ENCODE measurements at places on chromosomes 13 and 19.

- DNase-seq = no peak
Measured at GRCh38 chr13:78426183-78426582, 177.2 kb downstream of the POU4F1 start.

DNA sequence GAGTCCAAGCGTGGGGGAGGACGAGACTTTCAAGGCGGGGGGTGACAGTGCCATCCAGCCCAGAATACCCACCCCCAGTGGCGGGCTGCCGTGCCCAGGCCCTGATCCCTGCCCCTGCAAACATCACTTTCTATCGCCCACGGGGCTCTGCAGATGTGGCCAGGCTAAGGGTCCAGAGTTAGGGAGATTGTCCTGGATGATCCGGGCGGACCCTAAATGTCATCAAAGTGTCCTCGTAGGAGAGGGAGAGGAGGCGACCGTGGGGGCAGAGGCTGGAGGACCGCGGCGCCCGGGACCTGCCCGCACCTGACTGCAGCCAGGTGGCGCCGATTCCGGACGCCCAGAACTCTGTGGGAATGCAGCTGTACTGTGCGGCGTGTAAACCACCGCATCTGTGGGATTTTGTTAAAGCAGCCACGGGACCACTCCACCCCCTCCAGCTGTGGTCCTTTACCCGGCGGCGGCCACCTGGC, 32.4 kb downstream of the GJA3 start:
- DNase-seq = no peak

DNA sequence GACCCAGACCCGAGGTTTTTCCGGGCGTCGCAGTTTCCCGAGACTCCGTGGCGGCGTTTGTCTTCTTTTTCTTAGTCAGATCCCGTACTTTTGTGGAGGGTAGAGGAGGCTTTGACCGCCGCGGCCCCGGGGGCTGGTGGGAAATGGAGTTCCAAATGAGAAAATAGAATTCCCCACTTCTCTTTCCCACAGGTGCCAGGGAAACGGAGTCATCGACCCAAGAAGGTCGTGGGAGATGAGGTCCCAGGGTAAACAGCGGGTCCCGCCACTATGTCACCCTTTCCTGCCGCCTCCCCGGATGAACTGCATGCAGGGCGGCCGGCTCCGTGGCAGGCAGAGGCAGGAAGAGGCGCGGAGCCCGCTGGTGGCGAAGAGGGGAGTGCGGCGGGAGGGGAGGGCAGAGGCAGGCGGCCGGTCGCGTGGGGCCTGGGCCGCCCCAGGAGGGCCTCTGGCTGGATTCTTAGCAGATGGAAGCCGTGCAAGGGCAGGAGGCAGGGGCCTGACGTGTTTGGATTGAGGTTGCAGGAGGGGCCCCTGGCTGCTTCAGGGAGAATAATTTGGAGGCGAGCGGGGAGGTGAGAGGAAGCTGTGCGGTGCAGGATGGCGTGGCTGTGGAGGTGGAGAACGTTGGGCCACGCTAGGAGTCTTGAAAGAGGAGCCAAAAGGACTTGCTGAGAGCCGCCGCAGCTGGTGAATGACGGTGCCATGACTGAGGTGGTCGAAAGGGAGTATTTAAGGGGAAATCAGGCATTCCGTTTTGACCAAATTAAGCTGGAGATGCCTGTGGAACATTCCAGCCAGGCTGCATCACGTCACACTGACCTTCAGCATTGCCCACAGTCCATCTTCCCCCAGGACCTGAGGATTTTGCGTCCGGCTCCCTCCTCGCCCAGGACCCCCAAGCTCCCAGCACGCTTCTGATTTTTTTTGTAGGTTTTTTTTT, 11.7 kb downstream of the CYTH2 start:
- DNase-seq = no peak

GRCh38 chr19:18007044-18007916, 690 bp upstream of the ARRDC2 start:
- no peak for DNase-seq

GRCh38 chr19:43532571-43532961, 422 bp upstream of the ZNF575 start:
- no peak for DNase-seq

DNA sequence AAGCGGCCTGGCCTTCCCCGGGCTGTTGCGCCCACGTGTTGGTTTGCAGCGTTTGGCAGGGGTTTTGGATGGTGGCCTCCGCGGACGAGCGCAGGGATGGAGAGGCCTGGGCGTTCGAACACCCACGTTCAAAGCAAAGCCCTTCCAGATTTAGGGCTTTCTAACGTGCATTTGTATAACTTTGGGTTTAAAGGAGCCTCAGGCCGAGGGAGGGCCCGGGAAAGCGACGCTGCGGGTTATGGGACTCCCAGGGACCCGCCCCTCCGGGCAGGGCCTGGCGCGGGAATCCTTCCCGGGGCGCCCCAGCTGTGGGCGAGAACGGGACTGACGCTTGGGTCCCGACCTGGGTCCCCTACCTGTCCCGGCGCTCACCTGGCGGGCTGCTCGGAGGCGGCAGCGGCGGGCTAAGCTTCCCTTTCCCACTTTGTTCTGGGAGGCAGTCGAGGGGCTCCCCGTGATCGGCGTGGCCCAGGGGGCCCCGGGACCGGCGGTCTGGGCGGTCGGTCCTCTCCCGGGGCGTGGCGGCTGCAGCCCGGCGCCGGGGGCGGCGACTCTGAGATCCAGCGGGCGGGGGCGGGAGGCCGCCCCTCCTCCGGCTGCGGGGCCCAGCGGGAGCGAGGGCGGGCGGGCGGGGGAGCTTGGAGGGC, at the start of gene FBXO17:
Gene FBXO17 (minus strand): TSS at position 529 of the 647 bp plus-strand sequence. CDS start 25,423 bp downstream, outside the sequence.
- DNase-seq = no peak

- DNase-seq = no peak
Measured at GRCh38 chr19:36047835-36048234, 6.2 kb downstream of the THAP8 start.

- DNase-seq = no peak
Measured at GRCh38 chr13:39306639-39307589, 268.7 kb downstream of the NHLRC3 start.

- no peak for DNase-seq
Measured at GRCh38 chr13:76632401-76633044, 253.7 kb downstream of the KCTD12 start.

- no peak for DNase-seq
Measured at GRCh38 chr19:40662925-40663694, 27.3 kb downstream of the NUMBL start.

DNA sequence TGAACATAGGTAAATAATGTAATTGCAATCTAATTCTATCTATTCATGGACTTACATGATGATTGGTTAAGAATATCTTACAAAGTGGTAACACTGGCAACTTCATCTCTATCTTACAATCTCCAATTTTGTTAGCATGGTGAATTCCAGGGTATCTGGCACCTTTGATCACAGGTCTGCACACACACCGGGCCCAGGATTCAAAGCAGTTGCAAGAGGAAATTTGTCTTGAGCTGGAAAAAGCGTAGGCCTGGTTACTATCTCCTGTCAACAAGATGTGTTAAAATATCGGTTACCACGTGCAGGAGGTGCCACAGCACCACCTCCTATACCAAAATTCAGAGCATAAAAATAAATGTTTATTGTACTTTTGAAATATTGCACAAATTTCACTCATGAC, 2428.4 kb downstream of the PCDH9 start:
- no peak for DNase-seq

DNA sequence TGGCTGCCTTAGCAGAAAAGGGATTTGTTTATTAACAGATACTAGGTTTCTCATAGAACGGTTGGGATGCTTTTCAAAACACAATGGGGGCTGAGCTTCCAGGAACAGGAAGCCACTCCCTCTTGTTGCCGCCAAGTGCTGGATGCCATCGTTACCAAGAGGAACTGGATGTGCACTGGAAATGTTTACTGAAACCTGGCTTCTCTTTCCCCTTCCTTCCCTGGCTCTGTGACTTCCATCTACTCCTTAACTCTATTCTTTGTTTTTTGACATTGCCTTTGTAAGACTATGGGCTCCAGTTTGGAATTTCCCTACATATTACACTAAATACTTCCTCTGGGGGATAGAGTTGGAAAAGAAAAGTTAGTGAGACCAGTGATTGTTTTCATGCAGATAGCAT, 11.7 kb upstream of the KL start:
- DNase-seq = no peak

DNA sequence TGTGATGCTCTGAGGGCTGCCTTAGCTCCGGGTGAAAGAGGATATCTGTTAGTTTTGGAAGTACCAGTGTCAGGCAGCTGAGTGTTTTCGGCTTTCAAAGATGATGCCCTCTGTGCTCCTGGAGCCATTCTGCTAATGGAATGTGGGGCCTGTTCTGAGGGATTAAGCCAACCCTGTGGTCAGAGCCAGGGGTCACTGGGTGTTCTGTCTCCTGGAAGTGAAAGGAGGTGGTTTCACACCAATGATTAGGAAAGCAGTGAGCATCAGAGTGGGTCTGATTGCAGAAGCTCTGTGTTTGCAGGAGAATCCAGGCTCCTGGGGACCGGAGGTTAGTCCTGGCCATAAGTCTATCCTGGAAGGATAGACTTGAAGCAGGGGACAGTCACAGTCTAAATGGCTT, 94.6 kb downstream of the UQCRFS1 start:
- DNase-seq = no peak

- no peak for DNase-seq
Measured at GRCh38 chr13:20161275-20161950, 561 bp upstream of the GJA3 start.

- DNase-seq = peak; percentile 96
Measured at GRCh38 chr13:27043013-27043412, 128.6 kb downstream of the USP12 start.

- no peak for DNase-seq
Measured at GRCh38 chr13:86960876-86961275, 710.3 kb upstream of the SLITRK5 start.

GRCh38 chr19:30076751-30077670, 135.0 kb downstream of the URI1 start:
- DNase-seq = no peak

- DNase-seq = no peak
Measured at GRCh38 chr19:47723581-47723940, 10.3 kb downstream of the EHD2 start.

- DNase-seq = no peak
Measured at GRCh38 chr19:35011737-35012682, 11.9 kb downstream of the GRAMD1A start.

- no peak for DNase-seq
Measured at GRCh38 chr13:99464441-99464949, 36.8 kb upstream of the TM9SF2 start.

- no peak for DNase-seq
Measured at GRCh38 chr19:32138416-32138815, 207.0 kb upstream of the ZNF507 start.

DNA sequence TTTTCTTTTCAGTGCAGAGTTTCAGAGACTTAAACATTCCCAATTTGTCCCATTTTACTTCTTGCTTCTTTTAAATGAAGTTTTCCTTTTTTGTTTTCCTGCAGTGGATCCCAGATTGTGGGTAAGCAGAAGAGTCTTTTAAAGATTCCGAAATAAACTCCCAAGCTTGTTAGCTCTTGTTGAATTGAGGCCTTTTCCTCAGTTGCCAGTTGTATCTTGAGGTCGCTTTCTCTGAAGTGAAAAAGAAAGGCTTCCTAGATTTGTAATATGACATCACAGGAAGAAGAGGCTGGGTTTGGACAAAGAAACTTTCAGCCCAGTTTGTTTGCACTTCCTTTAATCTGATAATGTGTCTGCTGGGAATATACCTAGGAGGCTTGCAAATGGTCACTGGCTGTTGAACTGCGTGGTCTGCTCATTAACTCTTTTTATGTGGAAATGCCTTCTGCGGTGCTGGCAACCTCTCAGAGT, at the start of gene LPAR6:
Gene LPAR6 (minus strand): TSS at position 233 of the 471 bp plus-strand sequence. CDS start 690 bp downstream, outside the sequence.
- DNase-seq = no peak

DNA sequence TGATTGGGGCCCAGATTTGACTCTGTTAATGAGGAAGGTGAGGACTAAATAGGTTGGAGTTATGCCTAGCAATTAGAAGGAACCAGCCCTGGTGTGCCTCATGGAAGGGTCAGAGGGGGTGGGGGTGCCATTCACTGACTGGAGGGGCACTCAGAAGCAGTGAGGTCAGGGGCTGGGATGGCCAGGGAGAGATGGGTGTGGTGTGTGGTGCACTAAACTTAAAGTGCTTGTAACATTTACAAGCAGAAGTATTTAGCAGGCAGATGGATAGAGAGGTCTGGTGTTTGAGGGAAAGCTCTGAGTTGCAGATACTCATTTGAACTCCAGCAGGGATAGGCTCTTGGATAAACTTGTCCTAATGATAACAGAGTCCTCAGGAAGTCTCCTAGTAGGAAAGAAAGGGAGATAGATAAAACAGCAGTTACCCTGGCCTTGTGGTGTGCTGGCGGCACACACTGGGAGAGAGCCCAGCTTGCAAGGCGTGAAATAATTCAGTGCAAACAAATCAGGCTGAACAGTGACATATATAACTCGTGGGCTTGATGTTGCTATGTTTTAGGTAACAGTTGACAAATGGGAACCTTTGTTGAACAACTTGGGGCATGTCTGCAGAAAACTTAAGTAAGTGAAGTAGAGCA, 20.0 kb upstream of the UPF3A start:
- DNase-seq = no peak

DNA sequence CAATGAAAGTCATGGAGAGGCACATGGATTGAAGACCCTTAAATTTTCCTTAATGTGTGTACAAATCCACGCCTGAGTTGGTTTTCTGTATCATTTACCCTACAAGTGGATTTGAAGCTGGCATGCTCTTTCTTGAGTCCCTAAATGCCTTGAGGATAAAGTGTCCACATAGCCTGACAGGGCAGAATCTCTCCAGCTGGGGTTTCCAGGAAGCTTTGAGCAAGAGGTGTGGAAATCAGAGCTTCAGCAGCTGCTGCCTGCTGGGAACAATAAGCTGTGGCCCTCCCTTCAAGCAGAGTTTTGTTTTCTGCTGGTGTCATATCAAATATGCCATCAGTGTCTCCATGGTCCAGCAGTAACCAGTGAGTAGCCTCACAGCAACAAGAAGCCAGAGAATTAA, 120.3 kb upstream of the SERTM1 start:
- no peak for DNase-seq

DNA sequence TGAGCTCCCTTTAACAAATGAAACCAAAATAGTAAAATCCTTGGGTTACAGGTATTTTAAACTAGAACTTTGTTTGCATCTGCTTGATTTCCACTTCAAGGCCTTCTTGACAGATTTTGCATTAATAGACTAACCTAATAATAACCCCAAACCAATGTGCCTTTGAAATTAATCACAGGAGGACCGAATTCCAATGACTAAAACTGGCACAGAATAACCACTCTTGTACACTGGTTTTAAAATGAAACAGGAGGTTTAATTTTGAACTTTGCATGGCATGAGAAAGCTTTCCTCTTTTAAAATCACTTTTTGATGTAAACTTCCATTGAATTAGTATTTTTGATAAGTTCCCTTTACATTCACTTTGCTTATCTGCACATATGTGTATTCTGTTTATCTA, 269.6 kb downstream of the SLITRK5 start:
- DNase-seq = no peak

- DNase-seq = no peak
Measured at GRCh38 chr13:48990900-48991299, 15.2 kb downstream of the FNDC3A start.

DNA sequence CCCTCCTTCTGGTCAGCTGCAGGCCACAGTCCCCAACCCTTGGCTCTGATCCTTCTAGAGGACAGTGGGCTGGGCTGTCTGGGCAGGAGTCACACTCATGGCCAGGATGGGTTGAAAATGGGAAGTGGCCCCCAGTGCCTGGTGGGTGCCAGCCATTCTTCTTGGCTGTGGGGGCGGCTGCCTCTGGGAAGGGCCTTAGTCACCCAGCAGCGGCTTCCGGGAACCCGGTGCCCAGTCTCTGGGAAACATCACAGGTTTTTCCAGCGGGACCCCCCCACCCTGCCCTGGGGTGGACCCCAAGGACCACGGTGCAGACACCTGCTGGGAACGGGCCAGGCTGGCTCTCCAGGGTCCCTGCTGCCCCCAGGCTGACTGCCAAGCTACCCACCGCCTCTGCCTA, 27.3 kb upstream of the SLC7A10 start:
- no peak for DNase-seq
